Fibroblast of villous mesenchyme (primary cell): ENCODE measurements at places on chromosomes 1 and 21. TPM values are rescaled to one million over a fixed set of nuclear protein-coding genes. Genes with fewer than 3 reads are reported as not detected.

DNA sequence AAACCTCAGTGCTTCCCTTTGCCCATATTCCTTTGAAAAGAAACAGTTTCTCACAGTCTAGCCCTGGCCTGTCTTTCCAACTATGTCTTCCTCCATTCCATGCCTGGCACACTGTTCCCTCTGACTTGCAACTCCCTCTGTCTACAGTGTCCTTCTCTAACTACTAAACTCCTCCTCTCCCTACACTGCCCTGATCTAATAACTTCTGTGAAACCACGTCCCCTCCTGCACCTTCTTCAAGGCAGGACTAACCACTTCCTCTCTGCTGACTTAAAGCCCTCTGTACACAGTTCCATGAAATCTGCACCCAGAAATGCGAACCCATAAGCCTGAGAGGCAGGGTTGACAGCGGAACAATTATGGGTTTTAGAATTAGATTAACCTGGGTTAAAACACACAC is 62.2 kb upstream of the ATP1B1 start:
- DNase-seq, result no peak

Gene HCRTR1
- total RNA-seq, result under 0.01 TPM in 2 replicates

Gene FAM72D
- total RNA-seq, result 0.32 and 0.43 TPM in 2 replicates

GRCh38 chr1:145804235-145805045 is 19.5 kb downstream of the RNF115 start:
- no peak for DNase-seq

Gene S100A8
- total RNA-seq, result not detected in 2 replicates

- DNase-seq, result peak; percentile 74
Measured at GRCh38 chr1:113146242-113147072, 73.5 kb downstream of the LRIG2 start.

Gene ACOT11
- total RNA-seq, result 1.3 and 2.2 TPM in 2 replicates

DNA sequence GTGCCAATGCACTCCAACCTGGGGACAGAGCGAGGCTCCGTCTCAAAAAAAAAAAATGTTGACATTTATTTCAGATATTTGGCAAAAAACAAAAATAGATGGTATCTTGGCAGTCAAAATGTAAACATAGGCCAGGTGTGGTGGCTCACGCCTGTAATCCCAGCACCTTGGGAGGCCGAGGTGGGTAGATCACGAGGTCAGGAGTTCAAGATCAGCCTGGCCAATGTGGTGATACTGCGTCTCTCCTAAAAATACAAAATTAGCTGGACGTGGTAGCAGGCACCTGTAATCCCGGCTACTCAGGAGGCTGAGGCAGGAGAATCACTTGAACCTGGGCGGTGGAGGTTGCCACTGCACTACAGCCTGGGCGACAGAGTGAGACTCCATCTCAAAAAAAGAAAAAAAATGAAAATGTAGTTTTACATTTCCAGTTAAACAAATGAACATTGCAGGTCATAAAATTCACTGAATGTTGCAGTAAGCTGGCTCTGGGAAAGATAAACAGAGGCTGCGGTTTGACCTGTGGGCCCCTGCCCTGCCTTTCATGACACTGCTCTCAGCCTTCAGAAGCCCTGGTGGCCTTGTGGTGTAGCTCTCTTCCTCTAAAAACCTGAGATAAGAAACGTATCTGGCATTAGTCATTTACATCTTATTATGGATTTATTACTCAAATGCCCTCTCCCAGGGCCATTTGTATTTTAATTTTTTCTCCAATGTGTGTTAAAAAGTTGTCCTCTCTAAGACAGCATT is 12.2 kb upstream of the SLC44A3 start:
- DNase-seq, result peak; percentile 92

DNA sequence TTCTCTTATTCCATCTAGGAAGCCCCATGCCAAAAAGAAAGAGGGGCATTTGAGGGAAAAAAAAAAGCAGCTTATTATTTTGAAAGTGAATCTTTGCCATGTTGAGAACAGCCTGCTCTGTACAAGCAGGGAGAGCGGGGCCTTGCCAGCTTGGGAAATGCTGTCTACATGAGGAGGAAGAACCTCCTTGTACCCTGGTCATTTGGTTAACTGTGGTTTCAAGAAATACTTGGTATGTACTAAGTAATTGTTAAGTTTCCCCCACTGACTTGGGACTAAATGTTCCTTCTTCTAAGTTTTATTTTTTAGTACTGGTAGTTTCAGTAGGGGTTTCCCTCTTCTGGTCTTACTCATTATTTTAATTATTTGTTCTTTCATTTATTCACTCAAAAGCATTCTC is 144.1 kb upstream of the HOOK1 start:
- no peak for DNase-seq

DNA sequence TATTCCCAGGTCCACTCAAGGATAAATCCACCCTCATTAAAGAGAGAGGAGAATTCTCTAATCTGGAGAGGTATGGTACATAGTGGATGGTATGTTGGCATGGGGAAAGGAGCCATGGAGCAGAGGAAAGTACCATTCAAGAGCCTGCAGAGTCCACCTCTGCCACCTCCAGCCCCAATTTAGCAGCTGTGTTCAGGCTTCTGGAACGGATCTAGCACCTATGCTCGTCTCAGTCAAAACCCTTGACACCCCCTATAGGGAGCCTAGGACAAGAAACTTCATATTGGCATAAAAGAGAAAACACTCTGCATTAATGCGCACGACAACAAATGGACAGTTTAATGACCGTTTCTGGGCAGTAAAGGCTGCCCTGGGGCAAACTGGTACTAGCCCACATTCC is 161.1 kb upstream of the FAM78B start:
- DNase-seq, result no peak

Gene PPIAL4G
- not detected in 2 replicates for total RNA-seq
